ENCODE measurements at places on chromosomes 11 and 22. TPM values are rescaled to one million over a fixed set of nuclear protein-coding genes. Genes with fewer than 3 reads are reported as not detected.
A peak's percentile ranks its signal among the peaks of the same experiment; 100 is the strongest.

Gene OR51B4
- total RNA-seq = not detected

DNA sequence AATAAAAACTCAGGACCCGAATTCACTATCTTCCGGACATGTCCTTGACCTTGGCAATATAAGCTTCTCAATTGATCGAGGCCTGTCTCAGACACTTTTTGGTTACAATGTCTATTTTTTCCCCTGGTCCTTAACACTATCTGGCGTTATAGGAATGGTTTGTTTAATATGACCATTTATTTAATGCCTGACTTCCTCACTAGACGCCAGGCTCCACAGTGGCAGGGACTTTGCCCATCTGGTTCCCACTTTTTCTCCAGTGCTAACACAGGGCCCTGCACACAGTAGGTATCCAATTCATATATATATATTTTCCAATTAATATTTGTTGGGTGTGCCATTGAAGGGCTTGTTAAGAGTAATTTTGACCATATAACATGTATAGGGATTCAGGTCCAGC, 7.9 kb upstream of the CBX6 start:
- DNase-seq = no peak

Gene POU2F3
- total RNA-seq = not detected

Gene TRABD
- 5.4 TPM for total RNA-seq

Gene PATE2
- 0.61 TPM for total RNA-seq

Gene CBLIF
- total RNA-seq = not detected

GRCh38 chr11:9362393-9362863, 22.0 kb upstream of the IPO7 start:
- DNase-seq = no peak

GRCh38 chr11:19506816-19507486, 205.7 kb upstream of the NAV2 start:
- peak; percentile 78 for DNase-seq

GRCh38 chr11:131178020-131178419, 192.4 kb upstream of the NTM start:
- no peak for DNase-seq

- peak; percentile 67 for DNase-seq
These were observed 50.5 kb downstream of the MAPK1 start for GRCh38 chr22:21816787-21817496.

Gene UQCR10
- total RNA-seq = 208 TPM

- DNase-seq = no peak
These were observed 711.6 kb upstream of the LRRC4C start for GRCh38 chr11:42171046-42171445.

Gene RIN1
- 0.79 TPM for total RNA-seq

- DNase-seq = no peak
These were observed 67.9 kb downstream of the PIWIL4 start for GRCh38 chr11:94635072-94635471.

GRCh38 chr11:18501629-18502028, 25.1 kb downstream of the TSG101 start:
- DNase-seq = no peak

DNA sequence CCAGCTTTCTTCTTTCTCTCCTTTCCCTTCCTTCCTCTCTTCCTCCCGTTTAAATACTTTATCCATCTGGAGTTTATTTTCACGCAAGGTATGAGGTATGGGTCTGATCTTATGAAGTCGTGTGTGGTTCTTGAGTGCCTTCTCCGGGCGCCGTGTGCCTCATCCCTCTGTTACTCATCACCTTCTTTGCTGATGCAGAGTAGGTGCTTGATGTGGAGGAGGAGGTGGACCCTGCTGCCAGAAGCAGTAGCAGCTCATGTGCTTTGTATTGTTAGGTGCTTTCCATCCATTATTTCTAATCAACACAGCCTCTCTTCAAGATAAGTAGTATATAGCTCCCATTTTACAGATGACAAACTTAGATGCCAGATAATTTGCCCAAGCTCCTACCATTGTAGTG, 47.0 kb downstream of the TNRC6B start:
- no peak for DNase-seq

DNA sequence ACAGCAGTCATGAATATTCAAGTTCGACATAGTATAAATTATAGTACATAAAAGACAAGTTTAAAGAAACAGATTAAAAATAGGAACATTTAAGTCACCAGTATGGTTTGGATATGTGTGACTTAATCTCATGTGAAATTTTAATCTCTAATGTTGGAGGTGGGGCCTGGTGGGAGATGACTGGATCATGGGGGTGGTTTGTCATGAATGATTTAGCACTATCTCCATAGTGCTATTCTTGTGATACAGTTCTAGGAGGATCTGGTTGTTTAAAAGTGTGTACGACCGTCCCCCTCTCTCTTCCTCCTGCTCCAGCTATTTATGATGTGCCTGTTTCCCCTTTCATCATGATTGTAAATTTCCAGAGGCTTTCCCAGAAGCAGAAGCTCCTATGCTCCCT, 3.3 kb downstream of the KDM4E start:
- no peak for DNase-seq

DNA sequence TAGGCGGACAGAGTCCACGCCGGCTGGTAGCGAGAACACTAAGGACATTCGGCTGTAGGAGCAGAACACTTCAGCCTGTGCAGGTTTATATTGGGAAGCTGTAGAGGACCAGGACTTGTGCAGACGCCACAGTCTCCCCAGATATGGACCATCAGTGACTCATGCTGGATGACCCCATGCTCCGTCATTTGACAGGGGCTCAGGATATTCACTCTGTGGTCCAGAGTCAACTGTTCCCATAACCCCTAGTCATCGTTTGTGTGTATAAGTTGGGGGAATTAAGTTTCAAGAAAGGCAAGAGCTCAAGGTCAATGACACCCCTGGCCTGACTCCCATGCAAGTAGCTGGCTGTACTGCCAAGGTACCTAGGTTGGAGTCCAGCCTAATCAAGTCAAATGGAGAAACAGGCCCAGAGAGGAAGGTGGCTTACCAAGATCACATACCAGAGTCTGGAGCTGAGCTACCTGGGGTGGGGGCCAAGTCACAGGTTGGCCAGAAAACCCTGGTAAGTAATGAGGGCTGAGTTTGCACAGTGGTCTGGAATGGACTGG, 17.2 kb downstream of the P2RY2 start:
- DNase-seq = no peak

- no peak for DNase-seq
These were observed 25.8 kb upstream of the P2RY6 start for GRCh38 chr11:73246303-73246702.

DNA sequence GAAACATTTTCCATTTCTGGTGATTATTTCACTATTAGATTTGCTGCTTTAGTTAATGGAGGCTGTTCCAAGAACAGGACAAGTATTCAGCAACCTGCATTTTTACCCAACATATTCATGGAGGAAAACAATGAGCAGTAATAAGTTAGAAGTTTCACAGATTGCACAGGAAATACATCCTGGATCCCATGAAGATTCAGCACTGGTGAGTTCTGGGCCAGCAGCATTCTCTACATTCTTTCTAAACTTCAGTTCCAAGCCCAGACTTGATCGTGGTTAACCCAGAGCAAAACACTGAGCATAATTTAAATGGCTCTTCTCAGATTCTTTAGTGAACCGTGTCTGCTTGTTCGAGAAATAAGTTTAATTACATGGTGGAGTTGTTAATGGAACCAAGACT, 3.8 kb downstream of the FJX1 start:
- DNase-seq = peak; percentile 37
